ENCODE measurements at places on chromosomes 2 and 18. TPM values are rescaled to one million over a fixed set of nuclear protein-coding genes. Genes with fewer than 3 reads are reported as not detected.

IL18R1 gene
- 6.5 TPM for total RNA-seq

TTC31 gene
- 14.0 TPM for total RNA-seq

CNGA3 gene
- total RNA-seq, result not detected

CHRNA1 gene
- 0.21 TPM for total RNA-seq

ALLC gene
- total RNA-seq, result not detected

RPL37A gene
- total RNA-seq, result 1,276 TPM

TRABD2A gene
- 96.0 TPM for total RNA-seq

DLGAP1 gene
- total RNA-seq, result 0.42 TPM

IL36B gene
- total RNA-seq, result not detected

RESP18 gene
- total RNA-seq, result not detected

AP1S3 gene
- total RNA-seq, result 5.4 TPM

DNAH7 gene
- 0.10 TPM for total RNA-seq

GKN1 gene
- 0.31 TPM for total RNA-seq

HTR2B gene
- total RNA-seq, result not detected

REEP1 gene
- 0.63 TPM for total RNA-seq

FOXD4L1 gene
- total RNA-seq, result 0.10 TPM

NLRC4 gene
- total RNA-seq, result 3.0 TPM
